ENCODE measurements at places on chromosomes 3 and 15.

GRCh38 chr3:143119974-143120715 is 574 bp downstream of the CHST2 start:
- no peak for DNase-seq

GRCh38 chr3:195188426-195188927 is 82.5 kb downstream of the XXYLT1 start:
- no peak for DNase-seq

DNA sequence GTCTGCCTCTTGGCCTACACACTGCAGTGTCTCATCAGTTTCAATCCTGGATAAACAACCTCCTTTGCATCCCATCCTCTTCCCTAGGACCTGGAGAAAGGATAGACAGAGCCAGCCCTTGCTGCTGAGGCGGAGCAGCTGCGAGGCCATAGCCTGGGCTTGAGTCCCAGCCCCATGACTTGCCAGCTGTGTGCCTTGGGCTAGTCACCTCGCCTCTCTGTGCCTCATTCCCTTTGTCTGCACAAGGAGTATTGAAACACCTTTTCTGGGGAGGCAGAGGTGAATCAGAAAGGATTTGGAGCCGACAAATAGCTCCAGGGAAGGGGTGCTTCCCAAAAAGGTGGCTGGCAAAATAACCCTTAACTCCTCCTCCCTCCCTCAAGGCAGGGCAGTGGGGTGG is 65.0 kb upstream of the SLC6A1 start:
- DNase-seq: no peak

- DNase-seq: no peak
Measured at GRCh38 chr15:76075046-76075445, 15.3 kb downstream of the TMEM266 start.

- no peak for DNase-seq
Measured at GRCh38 chr3:86993704-86994103, 2.8 kb upstream of the VGLL3 start.

DNA sequence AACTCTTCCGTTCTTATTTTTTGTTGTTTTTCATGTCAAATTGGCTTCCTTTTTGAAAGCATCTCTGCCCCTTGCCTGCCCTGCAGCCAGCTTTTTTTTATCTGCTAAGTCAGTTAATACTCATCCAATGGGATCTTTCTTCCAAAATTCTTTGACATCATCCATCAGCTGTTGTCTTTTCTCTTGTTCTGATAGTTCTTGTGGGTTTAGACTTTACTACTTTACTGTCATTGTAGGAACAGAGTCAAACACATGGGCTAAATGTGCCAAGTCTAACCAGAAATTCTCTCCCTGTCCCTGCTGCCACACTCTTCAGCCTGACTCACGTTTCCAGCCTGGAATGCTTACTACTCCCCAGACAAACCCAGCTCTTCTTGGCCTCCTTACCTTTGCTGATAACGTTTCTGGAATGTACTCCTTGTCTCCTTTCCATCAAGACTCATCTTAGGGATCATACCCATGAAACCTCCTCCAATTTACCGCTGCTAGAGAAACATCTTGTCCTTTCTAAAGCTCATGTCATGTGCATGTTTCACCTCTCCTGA is 10.7 kb upstream of the VPS8 start:
- no peak for DNase-seq

- DNase-seq: no peak
Measured at GRCh38 chr3:145639875-145640274, 521.1 kb downstream of the PLOD2 start.

DNA sequence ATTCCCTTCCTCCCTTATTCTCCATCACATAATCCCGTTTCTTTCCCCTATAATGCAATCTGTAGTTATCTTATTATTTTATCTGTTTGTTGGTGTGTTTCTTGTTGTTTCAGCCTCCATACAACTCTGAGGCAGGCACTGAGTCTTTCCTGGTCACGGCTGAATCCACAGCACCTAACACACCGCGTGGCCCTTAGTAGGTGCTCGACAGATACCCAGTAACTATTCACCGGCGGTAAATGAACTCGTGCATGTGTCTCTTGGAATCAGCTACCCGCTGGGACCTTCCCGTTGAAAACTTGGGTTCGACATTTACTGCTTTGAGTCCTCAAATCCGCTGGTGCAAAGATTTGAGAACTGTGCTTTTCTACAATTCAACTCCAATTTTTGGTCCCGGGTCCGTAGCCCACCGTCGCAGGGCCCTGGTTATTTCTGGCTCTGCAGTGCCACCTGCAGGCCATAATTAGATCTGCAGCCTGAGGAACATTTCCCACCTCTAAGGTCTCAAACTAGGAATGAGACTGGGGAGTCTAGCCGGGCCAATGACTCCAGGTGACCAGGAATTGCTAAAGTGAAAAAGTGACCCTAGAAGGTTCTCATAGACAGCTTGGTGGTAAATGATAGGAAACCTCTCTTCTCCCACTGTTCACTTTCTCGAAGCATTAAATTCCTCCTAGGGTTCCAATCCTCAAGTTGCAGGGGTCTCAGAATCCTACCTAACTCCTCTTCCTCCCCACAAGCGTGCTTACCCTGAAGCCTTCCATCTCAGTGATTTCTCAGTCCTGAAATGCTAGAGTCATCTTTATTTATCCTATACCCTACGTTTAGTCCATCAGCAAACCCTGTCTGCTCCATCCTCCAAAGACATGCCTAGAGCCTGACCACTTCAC is 40.0 kb upstream of the TRH start:
- DNase-seq: no peak

DNA sequence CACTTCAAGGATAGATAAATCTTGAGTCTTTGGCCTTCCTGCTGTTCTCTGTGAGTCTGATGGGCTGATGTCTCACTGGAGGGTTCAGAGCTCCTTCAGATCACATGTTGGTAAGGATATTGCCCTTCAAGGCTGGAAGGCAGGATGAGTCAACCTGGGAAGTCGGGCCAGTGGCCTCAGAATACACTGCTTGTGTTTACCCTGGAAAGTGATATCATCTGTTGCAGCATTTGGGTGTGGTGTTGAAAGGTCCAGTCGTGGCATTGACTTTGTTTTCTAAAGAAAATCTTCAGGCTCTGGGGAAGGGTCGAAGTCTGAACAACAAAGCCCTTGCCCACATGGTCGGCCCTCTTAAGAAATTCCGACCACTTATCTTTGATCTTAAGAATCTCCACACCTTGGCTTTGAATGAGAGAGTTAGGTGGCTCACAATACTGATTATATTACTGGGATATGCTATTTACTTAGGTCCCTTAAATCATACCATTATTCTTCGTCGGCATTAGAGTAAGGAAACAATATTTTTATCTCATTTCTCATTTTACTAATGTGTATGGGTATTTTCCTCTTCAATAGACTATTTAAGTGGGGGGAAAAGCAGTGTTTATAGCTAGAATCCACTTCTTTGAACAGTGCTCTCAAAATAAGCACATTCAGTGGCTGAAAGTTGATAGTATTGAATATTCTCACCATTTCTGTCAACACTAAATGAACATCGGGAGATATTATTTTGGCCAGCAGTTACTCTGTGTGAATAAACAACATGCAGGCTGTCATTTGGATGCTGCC is 303.9 kb upstream of the RASGRP1 start:
- DNase-seq: no peak

- no peak for DNase-seq
Measured at GRCh38 chr3:189689625-189690024, 58.4 kb downstream of the TP63 start.

GRCh38 chr3:29919571-29919970 is 638.7 kb downstream of the RBMS3 start:
- no peak for DNase-seq

DNA sequence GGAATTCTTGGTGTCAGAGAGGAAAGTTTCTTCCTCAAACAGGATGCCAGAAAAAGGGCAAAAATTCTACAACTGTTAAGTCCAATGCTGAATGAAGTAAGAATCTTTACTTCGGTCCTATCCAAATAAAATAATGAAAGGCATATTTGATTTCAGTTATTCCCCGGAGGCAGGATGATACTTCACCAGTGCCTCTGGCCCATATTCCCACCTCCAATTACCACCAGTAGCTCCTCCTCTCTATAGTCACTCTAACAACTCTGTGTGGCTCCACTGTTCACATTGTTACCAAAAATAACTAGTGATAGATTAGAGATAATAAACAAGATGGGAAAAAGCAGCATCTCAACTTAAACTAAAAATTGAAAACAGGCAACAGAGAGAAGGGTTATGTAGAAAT is 20.7 kb downstream of the MAP1A start:
- no peak for DNase-seq

All from NCI-H2081 treated with DMSO at 0.1 percent for 48 hours (cell line).